ENCODE measurements at places on chromosomes 1 and 21. TPM values are rescaled to one million over a fixed set of nuclear protein-coding genes. Genes with fewer than 3 reads are reported as not detected.

Gene OR2G6
- not detected for total RNA-seq

Gene EXTL1
- not detected for total RNA-seq

Gene PAPPA2
- total RNA-seq: 2.0 TPM

Gene TMEM52
- 0.29 TPM for total RNA-seq

Gene KANK4
- 0.78 TPM for total RNA-seq

Gene RAB3B
- 0.43 TPM for total RNA-seq

Gene TSPEAR
- total RNA-seq: 0.08 TPM

Gene CXADR
- total RNA-seq: 22.3 TPM

Gene GBP7
- not detected for total RNA-seq

Gene FCRL1
- total RNA-seq: not detected

Gene TDRD5
- not detected for total RNA-seq

Gene CRP
- total RNA-seq: not detected

Gene MMEL1
- not detected for total RNA-seq

Gene SRSF4
- 29.3 TPM for total RNA-seq

Gene CLEC20A
- not detected for total RNA-seq

Gene CFHR3
- not detected for total RNA-seq

Gene ELAVL4
- 0.17 TPM for total RNA-seq
